ENCODE measurements at places on chromosomes 7 and 10.

DNA sequence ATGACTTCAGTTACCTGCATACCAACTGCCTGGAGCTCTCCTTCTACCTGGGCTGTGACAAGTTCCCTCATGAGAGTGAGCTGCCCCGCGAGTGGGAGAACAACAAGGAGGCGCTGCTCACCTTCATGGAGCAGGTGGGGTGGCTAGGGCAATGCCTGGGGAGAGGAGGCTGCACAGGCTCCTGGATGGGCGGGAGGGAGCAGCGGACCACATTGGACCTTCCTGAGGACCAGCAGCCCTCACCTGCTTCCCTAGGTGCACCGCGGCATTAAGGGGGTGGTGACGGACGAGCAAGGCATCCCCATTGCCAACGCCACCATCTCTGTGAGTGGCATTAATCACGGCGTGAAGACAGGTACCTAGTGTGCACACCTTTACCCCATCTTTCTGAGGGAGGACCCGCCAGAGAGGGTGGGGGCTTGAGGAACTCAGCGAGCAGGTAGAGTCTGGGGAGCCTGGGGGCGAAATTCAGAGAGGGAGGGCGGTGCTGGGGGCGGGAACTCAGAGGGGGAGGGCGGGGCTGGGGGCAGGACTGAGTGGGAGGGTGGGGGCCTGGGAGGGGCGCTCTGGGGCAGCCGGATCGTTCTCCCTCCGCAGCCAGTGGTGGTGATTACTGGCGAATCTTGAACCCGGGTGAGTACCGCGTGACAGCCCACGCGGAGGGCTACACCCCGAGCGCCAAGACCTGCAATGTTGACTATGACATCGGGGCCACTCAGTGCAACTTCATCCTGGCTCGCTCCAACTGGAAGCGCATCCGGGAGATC is 9.0 kb downstream of the AEBP1 start:
- no peak for DNase-seq

GRCh38 chr10:124458473-124458872 is 3.1 kb upstream of the LHPP start:
- no peak for DNase-seq

GRCh38 chr10:89055159-89055558 is 64.6 kb downstream of the FAS start:
- DNase-seq: no peak

DNA sequence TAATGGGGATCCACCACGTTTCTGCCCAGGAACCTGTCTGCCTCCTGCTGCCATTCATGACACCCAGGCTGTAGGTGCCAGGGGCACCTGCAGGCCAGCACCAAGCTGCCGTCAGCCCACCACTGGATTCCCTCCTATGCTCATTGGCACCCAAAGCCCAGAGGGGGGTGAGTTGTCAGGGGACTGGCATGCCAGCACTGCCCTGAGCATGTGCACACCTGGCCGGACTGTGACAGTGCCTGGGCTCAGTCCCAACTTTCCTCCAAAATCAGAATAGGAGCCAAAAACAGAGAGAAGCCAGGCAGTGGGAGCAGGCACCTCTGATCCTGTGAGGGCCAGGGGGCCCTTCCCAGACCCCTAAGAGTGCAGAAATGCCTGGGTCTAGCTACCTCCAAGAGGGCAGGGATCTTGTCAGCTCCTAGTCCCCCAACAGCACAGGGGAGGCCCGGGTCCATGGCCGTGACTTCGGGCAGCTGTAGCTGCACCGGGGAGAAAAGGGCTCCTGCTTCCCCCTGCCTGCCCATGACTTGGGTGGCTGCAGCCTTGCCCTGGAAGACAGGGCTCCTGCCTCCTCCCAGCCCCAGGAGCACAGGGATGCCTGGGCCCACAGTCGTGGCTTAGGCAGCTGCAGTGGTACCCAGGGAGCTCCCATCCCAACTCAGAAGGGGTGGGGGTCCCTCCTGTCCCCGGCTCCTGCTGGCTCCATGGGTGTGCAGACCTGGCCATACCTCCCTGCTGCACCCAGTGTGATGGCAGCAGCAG is 249.8 kb upstream of the DKK1 start:
- DNase-seq: no peak

GRCh38 chr7:31478721-31479120 is 35.2 kb upstream of the ITPRID1 start:
- DNase-seq: no peak

GRCh38 chr10:6674291-6674690 is 94.2 kb upstream of the PRKCQ start:
- DNase-seq: no peak

DNA sequence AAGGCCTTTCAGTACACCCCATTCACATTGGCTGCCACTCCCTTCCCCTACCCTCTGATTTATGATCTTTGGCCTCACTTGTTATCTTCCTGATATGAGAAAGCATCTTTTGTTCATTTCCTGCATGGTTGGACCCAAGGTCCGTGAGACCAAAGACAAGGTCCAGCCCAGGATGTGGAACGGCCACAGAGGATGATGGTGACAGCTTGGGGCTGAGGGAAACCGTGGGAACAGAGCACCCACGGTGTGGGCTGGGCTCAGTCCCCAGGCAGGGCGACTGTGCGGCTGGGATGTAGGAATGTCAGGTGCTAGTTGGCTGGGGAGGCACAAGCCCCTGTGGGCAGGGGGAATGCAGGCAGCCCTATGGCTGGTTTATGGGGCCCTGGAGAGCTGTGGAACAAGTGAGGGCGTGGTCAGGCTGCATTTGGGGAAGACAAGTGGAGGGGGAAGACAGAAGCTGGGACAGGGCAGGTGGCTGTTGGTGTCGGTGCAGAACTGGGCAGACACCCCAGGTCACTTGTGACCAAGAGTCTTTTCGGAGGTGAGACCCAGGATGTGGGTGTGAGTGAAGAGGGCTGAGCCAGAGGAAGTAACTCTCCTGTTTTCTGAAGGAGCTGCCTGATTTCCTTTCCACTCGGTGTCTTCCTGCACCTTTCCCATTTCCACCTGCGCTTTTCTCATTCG is 51.7 kb upstream of the IGFBP3 start:
- no peak for DNase-seq

DNA sequence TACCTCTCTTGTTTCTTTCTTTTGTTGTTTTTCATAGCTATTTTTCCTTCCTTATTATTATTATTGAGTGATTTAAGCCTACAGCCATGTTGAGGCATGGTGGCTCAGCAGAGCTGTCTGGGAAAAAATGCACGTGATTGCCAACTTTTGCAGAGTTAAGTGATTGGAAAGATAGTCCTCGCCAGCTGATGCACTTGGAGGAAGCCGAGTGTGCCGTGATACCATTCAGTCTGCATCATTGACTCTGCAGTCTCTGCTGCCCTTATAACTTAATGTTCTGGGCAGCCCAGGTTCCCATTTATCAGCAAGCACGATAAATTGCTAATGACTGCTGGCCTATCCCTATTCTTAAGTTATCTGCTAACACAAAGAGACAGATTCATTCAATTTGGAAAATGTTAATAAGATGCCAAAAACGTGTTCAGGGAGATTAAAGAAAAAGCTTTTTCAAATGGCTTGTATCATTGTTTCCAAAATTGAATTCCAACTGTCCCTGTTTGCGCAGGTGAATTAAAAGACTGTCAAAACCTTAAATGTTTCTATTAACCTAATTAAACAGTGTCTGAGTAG is 232.9 kb upstream of the NPY start:
- DNase-seq: no peak

- no peak for DNase-seq
Observed at GRCh38 chr10:4781955-4782354, 44.1 kb upstream of the AKR1E2 start.

GRCh38 chr10:58651742-58652141 is 139.1 kb downstream of the BICC1 start:
- no peak for DNase-seq

DNA sequence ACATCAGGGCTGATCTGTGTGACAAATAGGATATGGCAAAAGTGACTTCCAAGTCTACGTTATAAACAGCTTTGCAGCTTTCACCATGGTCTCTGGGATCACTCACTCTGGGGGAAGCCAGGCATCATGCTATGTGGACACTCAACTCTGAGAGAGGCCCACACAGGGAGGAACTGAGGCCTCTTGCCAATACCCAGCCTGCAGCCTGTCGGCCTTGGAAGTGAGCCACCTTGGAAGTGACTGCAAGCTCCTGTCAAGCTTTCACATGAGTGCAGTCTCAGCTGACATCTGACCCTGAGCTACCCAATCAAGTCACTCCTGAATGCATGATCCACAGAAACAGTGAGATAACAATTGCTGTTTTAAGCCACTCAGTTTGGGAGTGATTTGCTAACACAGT is 56.5 kb downstream of the MMRN2 start:
- no peak for DNase-seq

DNA sequence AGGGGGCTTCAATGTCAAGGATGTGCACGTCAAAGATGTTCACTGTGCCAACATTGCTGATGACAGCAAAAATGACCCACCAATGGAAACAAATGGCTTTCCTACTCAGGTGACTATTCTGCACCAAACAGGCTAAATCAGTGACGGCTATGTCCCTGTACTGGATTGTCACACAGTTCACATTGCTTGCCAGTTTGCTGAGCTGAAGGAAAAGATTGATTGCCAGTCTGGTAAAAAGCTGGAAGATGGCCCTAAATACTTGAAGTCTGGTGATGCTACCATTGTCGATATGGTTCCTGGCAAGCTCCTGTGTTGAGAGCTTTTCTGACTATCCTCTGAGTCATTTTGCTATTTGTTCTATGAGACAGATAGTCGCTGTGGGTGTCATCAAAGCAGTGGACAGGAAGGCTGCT is 202.2 kb upstream of the ETV1 start:
- no peak for DNase-seq

GRCh38 chr10:91909117-91909677 is at the start of gene FGFBP3:
FGFBP3 (minus strand) TSS chr10:91909486; CDS start chr10:91908969, 517 bp downstream.
- DNase-seq: peak; percentile 72

DNA sequence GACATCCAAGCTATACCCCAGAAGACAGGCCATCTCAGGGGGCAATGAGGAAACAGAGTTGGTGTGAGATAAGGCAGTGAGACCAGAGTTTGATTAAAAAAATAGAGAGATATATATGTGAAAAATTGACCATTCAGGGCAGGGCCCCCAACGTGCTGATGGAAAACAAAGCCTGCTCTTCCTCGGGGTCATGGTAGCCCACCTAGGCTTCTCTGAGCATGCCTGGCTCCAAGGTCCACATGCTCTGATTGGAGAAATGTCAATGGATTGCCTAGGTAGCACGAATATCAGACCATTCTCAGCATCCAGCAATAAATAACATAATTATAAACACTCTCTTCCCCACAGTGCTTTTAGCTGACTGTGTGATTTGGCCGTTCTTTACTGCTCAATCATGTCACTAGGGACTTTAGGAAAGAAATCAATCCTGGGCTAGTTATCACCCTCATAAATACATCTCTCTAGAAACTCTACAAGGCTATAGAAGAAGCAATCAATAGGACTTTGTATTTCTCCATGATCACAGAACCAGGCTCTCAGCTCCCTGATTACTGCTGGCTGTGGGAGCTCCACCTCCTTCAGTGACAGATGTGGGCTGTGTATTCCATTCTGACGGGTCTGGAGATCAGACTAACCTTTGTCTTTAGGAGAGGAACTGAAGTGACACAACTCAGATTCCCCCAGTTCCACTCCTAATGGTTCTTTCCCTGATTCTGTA is 766.4 kb downstream of the GRID1 start:
- no peak for DNase-seq
